ENCODE measurements at places on chromosomes 7 and 10. TPM values are rescaled to one million over a fixed set of nuclear protein-coding genes. Genes with fewer than 3 reads are reported as not detected.
A peak's percentile ranks its signal among the peaks of the same experiment; 100 is the strongest.

LDB3 gene
- 0.43 TPM for total RNA-seq

NUTM2E gene
- total RNA-seq = 0.28 TPM

PPP1R9A gene
- 20.3 TPM for total RNA-seq

HMX2 gene
- 1.3 TPM for total RNA-seq

SPDYE5 gene
- total RNA-seq = not detected

PDE1C gene
- total RNA-seq = 0.67 TPM

SLC26A3 gene
- total RNA-seq = not detected

CALML5 gene
- not detected for total RNA-seq

GTF2IRD1 gene
- 46.5 TPM for total RNA-seq

PPIA gene
- 2,865 TPM for total RNA-seq

AUTS2 gene
- total RNA-seq = 101 TPM

KLF14 gene
- not detected for total RNA-seq

TYW1B gene
- 11.5 TPM for total RNA-seq

- DNase-seq = no peak
These were observed 151.5 kb upstream of the KLF6 start for GRCh38 chr10:3936422-3937040.

- no peak for DNase-seq
These were observed 48.9 kb upstream of the IGFBP3 start for GRCh38 chr7:45969940-45970339.

- no peak for DNase-seq
These were observed 287.4 kb downstream of the CACNA2D1 start for GRCh38 chr7:82156168-82156567.

- no peak for DNase-seq
These were observed 20.6 kb downstream of the RBM20 start for GRCh38 chr10:110664483-110665420.

DNA sequence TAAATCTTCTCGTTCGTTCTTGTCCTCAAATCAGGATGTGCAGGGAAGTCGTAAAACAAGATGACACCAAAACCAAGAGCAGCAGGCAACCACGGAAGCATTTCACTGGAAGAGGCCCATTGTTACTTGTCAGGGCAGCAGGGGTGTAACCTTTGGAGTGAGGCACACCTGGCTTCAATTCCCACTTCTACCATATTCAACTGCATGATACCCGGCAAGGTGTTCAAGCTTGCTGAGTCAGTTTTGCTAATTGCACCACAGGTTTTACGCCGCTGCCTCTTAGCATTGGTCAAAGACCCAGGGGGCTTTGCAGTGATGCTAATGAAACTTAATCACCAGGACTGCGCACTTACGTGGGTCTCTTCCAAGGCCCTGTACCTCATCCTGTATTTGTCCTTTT lies 50.0 kb upstream of the PTER start:
- peak; percentile 64 for DNase-seq

- DNase-seq = no peak
These were observed 53.1 kb upstream of the KMT2E start for GRCh38 chr7:104960741-104961448.

DNA sequence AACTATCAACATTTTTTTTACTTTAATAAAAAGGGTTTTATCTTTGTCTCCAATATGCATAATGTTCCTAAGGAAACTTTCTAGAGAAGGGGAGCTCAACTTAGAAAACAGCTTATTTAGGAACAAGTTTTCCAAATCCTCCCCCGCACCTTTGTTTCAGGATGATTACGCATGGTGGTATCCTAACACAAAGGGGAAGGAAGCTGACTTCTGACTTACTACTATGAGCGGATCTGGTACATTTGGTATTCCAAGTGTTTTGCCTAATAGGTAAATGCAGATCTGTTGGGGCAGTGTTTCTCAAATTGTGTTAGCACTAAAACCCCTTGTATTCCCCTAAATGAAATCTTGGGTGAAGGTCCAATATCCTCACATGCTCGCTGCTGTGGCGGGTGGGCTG lies 229.3 kb upstream of the KLF14 start:
- no peak for DNase-seq

DNA sequence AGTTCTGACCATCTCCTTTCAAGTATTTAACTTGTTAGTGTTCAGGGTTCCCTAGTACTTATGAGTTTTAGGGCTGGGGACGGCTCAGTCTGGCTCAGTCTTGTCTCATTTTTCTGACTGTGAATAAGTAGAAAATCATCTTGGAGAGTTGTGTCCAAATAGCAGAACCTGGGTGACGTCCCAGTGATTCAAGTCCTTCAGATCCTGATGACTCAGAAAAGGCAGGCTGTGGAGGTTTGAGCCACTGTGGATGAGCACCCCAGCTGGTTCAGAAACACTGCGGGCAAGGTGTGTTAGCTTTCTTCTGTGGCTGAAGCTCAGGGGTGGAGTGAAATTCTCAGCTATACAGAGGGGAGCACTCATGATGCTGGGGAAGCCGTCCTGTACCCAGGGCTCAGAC lies 154.4 kb upstream of the NPY start:
- DNase-seq = no peak

- no peak for DNase-seq
These were observed 251.6 kb downstream of the ZWINT start for GRCh38 chr10:56109454-56109853.

- DNase-seq = no peak
These were observed 300.8 kb downstream of the PARD3 start for GRCh38 chr10:34514290-34514689.

DNA sequence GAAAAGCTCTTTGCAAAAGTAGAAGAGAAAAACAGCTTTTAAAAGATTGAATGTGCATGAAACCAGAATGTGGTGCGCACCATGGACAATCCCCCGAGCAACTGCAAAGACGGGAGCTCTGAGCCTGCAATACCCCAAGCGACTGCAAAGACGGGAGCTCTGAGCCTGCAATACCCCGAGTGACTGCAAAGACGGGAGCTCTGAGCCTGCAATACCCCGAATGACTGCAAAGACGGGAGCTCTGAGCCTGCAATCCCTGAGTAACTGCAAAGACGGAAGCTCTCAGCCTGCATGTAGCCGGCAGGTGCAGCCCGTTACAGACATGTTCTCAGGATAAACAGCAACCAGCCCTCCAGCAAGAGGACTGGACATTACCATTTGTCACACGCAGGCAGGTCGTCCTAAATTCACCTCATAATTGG lies 6.2 kb downstream of the ZNF775 start:
- no peak for DNase-seq

- no peak for DNase-seq
These were observed 77.7 kb upstream of the GPR37 start for GRCh38 chr7:124843336-124843735.

- DNase-seq = no peak
These were observed 142.7 kb downstream of the ICA1 start for GRCh38 chr7:8119262-8119661.

- DNase-seq = peak; percentile 49
These were observed 21.6 kb upstream of the GIMAP8 start for GRCh38 chr7:150428671-150429451.

GRCh38 chr7:100489824-100490223 lies 6.1 kb downstream of the NYAP1 start:
- peak; percentile 72 for DNase-seq

DNA sequence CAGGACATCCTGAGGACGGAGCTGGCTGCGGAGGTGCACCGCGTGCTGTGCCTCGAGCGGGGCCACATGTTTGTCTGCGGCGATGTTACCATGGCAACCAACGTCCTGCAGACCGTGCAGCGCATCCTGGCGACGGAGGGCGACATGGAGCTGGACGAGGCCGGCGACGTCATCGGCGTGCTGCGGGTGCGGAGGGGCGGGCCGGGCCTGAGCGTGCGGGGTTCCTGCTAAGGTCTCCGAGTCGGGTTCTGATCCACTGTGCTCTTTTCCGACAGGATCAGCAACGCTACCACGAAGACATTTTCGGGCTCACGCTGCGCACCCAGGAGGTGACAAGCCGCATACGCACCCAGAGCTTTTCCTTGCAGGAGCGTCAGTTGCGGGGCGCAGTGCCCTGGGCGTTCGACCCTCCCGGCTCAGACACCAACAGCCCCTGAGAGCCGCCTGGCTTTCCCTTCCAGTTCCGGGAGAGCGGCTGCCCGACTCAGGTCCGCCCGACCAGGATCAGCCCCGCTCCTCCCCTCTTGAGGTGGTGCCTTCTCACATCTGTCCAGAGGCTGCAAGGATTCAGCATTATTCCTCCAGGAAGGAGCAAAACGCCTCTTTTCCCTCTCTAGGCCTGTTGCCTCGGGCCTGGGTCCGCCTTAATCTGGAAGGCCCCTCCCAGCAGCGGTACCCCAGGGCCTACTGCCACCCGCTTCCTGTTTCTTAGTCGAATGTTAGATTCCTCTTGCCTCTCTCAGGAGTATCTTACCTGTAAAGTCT lies 10.4 kb downstream of the ATG9B start:
- DNase-seq = peak; percentile 90

DNA sequence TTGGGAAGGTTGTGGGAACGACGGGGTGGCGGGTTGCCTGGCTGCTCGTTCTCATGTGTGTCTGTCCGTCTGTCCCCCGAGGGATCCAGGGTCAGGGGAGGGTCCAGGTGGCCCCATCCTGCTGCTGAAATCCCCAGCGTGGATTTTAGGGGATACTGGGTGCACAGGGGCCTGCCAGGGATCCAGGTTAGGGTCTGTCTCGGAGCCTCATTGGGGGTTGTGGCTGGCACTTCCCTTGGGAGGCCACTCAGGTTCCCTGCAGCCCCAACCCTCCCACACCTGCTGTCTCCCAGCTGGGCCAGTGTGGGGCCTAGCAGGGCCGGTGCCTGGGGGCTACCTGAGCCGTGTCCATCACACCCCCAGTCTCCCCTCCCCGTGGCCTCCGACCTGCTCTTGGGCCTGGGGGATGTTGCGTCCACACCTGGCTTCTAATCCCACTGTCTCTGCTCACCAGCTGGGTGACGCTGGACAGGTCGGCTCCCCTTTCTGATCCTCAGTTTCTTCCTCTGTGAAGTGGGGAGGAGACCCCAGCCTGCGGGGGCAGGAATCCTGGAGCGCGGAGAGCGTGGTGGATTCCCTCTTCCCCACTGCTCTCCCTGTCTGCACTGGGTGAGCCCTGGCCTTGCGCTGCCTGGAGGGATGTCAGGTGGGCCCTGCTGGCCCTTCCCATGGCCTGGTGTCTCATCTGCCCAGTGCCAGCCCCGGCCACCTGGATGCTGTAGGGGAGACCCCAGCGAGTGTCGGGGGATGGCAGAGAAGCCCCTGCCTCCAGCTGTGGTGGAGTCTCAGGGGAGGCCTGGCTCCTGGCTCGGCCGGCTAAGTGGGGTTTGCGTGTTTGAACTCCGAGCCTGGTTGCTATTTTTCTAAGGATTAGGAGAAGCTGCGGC lies 81.6 kb downstream of the UNCX start:
- DNase-seq = peak; percentile 44

- no peak for DNase-seq
These were observed 5.7 kb upstream of the OR6V1 start for GRCh38 chr7:143046426-143046851.

- no peak for DNase-seq
These were observed 54.7 kb upstream of the BICC1 start for GRCh38 chr10:58457761-58458616.

GRCh38 chr7:28904578-28905048 lies 53.5 kb downstream of the TRIL start:
- no peak for DNase-seq

GRCh38 chr7:142248-142941 lies 50.0 kb upstream of the FAM20C start:
- DNase-seq = no peak

DNA sequence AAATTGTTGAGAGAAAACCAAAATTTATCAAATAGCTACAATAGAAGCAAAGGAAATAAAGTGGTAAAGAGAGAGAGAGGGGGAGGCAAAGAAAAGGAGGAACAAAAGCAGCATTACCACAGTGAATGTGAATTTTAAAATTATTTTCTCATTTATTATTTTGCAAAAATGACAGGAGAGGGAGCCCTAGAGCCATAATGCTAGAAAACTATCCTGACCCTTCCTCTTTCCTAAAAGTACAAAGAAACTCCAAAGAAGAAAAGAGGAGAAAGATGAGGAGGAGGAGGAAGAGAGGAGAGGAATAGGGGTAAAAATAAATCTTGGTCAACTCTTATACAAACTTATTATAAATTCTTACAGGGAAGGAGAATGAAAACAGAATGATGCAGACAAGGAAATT lies 921.5 kb downstream of the NRG3 start:
- no peak for DNase-seq

DNA sequence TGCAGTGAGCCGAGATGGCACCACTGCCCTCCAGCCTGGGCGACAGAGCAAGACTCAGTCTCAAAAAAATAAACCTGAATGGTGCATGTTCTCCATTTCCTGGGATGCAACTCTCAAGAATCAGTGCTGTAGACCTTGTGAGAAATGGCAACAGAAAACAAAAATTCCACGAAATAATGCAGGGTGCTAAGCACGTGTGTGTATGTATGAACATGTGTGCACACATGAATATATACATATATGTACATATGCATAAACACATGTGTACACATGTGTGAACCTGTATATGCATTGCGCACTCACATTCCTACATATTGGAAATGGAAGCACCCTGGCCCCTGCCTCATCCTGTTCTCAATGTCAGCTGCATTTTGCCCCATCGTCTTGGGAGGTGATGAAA lies 548.5 kb downstream of the TCERG1L start:
- no peak for DNase-seq

GRCh38 chr7:131327049-131327625 lies 539 bp upstream of the MKLN1 start:
- DNase-seq = no peak

DNA sequence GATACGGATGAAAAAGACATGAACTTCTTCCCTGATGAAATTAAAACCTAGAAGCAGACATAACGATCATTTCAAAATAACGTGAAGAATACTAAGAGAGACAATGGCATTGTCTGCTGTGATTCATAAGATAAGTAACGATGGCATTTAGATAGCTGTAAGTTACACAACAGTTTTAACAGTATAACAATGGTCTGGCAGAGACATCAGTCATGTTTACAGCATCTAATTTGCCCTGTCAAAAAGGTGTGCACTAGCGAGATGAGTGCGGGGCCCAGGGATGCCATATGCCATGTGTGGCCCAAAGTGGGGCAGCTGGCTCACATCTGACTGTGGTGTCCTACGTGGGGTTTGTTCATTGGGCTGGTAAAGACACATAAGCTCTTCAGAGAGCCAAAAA lies 55.7 kb upstream of the RHEB start:
- no peak for DNase-seq

- no peak for DNase-seq
These were observed 33.2 kb downstream of the NRF1 start for GRCh38 chr7:129644634-129645230.

DNA sequence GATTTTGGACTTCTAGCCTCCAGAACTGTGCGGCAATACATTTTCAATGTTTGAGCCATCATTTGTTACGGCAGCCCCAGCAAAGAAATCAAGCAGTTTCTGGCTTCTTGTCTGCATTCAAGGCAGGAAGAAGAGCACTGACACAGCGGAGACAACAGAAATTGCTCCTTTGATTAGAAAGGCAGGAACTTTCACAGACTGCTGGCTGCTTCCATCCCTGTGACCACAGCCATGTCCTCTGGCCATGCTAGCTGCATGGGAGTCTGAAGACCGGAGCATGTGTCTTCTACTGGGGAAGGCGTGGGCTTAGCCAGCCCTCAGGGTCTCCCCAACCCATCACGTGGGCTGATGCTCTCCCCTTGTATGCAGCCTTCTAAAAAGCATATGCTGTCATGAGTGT lies 19.1 kb downstream of the C10orf71 start:
- no peak for DNase-seq

- DNase-seq = no peak
These were observed 1.7 kb upstream of the CCDC201 start for GRCh38 chr7:45874408-45875131.
